ENCODE measurements at places on chromosomes 3 and 15.

- DNase-seq, result no peak
These were observed 8.3 kb upstream of the SPICE1 start for GRCh38 chr3:113523241-113523640.

GRCh38 chr15:71885390-71885789, 75.0 kb downstream of the NR2E3 start:
- no peak for DNase-seq

DNA sequence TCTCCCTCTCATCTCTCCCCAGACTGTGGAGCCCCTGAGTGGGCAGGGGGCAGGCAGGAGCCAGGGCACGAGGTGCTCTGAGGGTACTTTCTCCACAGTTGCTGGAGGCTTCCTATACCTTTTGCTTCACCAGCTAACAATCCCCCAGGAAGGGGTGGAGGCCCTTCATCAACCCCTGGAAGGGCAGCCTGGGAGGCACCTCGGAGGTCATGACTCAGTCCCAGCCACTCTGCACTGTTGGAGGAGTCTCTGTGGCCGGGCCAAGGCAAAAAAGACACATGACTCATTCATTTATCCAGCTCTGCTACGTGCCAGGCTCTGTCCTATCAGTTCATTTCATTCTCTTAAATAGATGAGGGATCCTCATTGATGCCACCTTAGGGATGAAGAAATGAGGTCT, 15.6 kb upstream of the KY start:
- peak; percentile 64 for DNase-seq

DNA sequence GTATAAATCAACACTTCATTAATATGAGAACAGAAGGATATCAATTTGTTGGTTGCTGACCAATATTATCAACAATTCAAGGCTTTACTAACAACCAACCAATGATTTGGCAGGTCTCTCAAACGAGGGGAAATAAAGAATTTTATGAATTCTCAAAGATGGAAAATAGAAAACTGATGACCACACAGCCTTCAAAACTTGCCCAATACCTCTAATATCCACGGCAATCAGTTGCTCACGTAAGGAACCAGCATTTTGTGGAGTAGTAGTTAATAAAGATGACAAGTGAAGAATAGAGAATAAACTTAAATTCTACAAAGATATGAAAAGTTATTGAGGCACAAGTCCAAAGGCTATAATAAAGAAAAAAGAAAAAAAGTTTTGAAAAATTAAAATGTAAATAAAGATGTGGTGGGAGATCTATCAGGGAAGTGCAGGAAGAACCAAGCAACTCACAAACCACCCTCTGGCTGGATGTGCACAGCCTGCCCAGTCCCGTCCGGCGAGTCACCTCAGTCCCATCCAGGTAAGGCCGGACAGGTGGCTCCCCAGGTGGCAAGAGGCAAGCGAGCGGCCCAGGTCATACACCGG, 808 bp downstream of the GK5 start:
- no peak for DNase-seq

DNA sequence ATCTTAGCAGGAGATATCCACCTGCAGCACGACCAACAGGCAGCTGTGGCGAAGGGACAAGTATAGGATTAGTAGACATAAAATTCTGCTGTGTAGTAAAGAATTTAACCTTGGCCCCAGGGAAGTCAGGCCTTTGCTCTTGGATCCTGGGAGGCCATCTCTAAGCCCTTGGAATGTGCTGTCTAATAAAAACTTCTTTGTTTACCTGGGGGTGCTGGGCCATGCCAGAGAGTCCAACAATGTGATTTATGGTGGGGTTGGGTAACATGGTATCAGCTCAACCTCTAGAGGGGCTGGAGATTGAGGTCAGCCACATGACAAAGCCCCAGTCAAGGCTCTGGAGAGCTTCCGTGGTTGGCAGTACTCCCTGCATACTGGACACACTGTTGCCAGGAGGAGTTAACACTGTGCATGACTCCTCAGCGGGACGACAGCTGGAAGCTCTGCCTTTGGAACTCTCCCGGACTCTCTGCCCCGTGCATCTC, 52.4 kb downstream of the HEG1 start:
- no peak for DNase-seq

GRCh38 chr3:27312044-27312668, 57.0 kb downstream of the NEK10 start:
- peak; percentile 86 for DNase-seq

- DNase-seq, result no peak
These were observed 267.3 kb downstream of the FHIT start for GRCh38 chr3:60983906-60984305.

GRCh38 chr3:130354430-130354829, 9.0 kb downstream of the COL6A5 start:
- DNase-seq, result no peak

Data from brain microvascular endothelial cell (primary cell).